Stimulated activated CD4-positive, alpha-beta T cell treated with anti-CD3 and anti-CD28 coated beads, TNF-alpha, amount 100 ng/mL, for 24 hours (primary cell): ENCODE measurements at places on chromosomes 13 and 19.

DNA sequence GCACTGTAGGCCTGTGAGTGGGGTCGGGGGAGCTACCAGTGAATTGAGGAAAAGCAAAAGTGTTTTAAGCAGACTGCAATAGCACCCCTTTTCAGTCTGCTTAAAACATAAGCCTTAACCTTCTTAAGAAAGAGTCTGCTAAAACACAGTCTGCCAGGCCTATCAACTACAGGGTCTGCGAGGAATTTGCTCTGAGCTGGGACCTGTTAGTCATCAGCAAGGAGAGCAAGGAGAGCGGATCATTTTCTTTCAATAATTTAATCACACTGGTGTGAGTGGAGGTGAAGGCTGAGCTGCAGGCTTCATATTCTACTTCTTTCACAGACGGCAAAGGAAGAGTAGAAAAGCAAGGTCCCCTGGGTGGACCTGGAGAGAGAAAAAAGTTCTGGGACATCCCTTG, 342.7 kb downstream of the ENOX1 start:
- DNase-seq: no peak

DNA sequence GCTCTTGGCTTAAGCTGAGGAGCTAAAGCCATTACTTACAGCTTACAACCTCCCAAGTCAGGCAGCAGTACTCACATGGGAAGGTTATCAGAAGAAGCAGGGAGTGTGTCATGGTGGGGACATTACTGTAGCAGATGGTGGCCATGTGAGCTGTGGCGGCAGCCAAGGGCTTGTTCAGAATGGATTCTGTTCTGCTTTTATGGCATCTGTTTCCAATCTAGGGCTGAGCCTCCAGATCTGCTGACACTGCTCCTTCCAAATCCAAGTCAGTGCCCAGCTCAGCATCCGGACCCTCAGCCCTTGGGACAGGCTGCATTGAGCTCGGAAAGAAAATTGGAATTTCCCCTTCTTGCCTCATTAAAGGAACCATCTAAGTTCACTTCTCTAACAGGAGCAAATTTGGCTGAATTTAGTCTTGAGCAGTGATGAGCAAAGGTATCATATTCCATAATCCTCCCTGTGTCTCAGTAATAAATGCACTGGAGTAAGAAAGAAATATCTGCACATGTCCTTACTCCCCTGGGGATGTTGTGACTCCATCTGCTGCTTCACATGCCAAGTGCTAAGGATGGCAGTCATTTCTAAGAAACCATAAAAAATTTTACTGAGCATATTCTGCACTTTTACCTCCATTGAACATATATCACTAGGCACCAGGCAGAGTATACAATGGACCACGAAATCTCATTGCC, 73.9 kb downstream of the KCTD12 start:
- no peak for DNase-seq

GRCh38 chr13:110017379-110017778, 231.0 kb upstream of the IRS2 start:
- no peak for DNase-seq

DNA sequence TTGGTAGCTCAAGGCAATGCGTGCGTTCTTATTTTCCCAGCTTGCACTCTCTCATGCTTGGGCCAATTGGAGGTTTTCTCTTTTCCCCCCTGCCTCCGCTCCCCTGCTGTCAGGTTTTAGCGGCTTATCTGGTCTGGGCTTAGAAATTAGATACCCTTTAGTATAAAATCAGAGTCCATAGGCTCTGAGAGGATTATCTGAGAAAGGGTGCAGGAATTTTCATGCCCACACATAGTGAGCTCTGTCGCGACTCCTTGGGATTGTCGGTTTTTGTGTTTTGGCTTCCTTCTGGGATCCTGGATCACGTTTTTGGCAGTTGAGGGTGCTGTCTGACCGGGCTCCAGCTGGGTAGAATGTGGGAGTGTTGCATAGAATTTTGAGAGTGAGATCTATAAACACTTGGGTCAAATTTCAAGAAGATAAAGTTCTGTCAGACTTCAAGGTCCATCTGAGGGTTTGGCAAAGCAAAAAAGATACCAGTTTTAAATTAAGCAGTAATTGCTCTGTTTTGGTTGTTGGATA, 12.4 kb downstream of the CHAF1A start:
- DNase-seq: no peak

- DNase-seq: no peak
These were observed 115.4 kb downstream of the ITGBL1 start for GRCh38 chr13:101567841-101568240.

DNA sequence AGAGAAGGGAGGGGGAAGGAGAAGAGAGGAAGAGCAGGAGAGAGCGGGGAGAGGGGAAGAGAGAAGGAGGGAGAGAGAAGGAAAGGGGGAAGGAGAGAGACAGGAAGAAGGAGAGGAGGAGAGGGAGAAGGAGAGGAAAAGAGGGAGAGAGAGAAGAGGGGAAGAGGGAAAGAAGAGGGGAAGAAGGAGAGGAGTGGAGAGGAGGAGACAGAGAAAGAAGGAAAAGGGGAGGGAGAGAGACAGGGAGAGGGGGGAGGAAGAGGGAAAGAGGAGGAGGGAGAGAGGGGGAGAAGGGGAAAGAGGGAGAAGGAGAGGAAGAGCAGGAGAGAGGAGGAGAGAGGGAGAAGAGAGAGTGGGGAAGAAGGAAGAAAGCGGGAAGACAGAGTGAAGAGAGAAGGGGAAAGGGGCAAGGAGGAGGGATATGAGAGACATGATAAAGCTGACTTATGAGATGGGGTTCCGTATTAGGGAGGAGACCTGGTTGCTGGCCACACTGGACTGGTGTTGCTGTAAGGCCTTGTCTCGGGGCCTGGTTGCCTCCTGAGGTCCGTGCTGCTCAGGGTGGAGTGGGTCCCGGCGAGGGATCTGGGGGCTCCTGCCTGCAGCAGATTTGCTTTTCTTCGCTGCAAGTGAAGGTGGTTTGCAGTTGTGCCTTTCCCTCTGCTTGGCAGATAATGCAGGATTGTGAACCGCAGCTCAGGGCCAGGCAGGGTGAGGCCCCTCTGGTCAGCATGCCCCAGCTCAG, 139.5 kb downstream of the TEX29 start:
- DNase-seq: no peak

DNA sequence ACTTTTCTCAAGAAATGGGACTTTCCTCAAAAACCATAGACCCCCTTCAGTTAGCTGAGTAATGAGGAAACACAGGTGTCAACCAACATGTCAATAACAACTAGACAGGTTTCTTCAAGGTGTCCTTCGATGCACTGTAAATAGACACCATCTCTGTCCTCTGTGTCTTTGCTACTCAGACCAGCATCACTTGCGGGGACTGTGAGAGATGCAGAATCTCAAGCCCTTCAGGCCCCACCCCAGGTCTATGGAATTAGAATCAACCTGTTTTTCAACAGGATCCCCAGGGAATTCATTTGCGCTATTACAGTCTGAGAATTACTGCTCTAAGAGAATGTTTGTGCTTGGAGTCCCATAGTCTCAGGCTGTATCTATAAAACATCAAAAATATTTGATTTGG, 469.9 kb downstream of the COG6 start:
- no peak for DNase-seq

DNA sequence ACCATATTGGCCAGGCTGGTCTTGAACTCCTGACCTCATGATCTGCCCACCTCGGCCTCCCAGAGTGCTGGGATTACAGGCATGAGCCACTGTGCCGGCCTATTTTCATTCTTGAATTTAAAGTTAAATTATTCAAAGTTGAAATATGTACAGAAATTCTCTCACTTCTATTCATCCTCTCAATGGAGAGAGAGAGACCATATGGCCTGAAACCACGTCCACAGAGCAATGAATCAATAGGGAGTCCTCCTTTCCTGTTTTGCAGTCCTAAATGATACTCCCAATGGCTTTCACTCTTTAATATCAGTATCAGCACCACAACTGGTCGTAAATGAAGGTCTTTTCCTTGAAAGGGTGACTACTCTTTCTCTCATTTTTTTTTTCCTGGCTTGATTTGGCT, 30.5 kb upstream of the KCTD4 start:
- DNase-seq: no peak

- no peak for DNase-seq
These were observed 88.2 kb upstream of the GPR183 start for GRCh38 chr13:99395436-99395835.

- peak; percentile 33 for DNase-seq
These were observed at the start of gene NFIX for GRCh38 chr19:12994701-12995595. Gene NFIX (plus strand): TSS chr19:12995475. CDS start chr19:12995838, 363 bp downstream.

DNA sequence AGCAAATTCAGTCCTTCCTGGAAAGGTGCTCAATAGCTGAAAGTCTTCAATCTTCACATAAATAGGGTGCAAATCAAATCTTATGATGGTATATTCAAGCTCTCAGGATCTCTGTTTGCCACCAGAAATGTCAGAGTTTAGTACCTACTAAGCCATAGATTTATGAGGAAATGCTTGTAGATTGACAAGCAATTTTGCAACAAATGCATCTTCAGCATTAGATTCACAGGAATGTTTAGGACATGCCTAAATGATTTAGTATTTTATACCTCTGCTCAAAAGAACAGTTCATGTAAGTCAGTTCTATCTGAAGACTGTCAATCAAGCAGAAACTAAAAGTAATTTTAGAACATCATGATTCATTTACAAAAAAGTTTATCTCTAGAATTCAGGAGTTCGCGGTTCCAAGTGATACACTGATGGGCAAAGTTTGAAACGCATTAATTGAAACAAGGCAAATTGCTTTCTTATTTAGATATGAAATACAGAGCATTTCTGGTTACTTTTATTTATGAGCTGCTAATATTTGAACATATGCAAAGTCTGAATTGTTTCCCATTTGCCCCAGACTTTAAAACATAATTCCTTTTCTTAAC, 65.7 kb downstream of the DACH1 start:
- DNase-seq: no peak

DNA sequence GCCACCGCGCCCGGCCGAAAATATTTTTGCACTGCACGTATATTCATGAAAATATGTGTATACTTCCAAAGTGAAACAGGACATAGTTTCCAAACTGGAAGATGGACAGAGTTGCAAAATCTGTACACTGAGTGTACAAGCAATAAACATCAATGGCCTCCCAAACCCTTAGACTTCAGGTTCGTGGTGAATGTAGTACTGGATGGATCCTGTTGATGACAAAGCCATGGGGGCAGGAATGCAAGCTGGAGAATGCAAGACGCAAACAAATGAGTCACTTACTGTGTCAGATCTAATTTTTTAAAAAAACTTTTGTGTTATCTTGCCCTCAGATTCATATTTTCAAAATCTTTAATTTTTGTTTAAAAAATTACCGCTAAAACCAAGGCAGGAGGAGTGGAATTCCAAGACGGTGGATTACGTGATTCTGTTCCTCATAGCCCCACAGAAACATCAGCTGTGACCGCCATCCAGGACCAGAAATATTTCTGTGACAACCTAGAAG, 12.7 kb upstream of the LILRA2 start:
- DNase-seq: no peak

- no peak for DNase-seq
These were observed 45.4 kb upstream of the POMP start for GRCh38 chr13:28613562-28613961.

GRCh38 chr19:53877361-53877766, 4.6 kb upstream of the PRKCG start:
- DNase-seq: no peak

- no peak for DNase-seq
These were observed 32.4 kb downstream of the ZSWIM4 start for GRCh38 chr19:13827656-13828055.

GRCh38 chr19:30555075-30555790, 183.0 kb downstream of the ZNF536 start:
- DNase-seq: no peak

GRCh38 chr19:29631450-29631849, 25.4 kb downstream of the POP4 start:
- no peak for DNase-seq

DNA sequence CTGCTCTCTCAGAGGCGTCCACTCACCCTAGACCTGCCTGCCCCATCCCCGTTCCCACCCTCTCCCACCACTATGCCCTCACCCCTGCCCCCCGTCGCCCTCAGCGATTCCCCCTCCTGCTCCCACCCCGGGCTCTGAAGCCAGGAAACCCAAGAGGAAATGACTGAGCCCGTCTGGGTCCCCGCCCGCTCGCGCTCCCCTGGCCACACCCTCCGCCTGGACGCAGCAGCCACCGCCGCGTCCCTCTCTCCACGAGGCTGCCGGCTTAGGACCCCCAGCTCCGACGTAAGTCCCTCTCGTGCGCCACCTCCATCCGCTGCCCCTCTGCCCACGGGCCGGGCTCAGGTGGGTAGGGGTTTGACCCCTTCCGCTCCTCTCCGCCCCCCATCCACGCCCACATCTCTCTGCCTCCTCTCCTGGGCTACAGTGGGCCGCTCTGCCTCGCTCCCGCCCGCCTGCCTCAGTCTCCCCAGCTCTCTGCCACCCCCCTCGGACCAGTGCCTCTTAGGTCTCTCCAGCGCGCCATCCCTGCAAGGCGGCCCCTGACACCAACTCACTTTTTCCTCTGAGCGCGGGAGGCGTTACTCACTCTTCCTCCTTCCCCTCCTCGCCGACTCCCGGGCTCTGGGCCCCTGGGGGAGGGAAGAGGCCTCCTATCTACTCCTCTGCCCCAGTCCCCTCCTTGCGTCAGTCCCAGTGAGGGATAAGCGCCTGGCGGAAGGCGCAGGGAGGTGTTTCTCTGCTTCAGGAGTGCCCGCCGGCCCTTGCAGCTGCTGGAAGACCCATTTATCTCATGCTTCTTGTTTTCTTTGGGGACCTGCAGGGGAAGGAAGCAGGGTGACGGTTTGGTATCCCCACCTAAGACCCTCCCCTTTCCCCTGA, at the start of gene FXYD5:
Gene FXYD5, plus strand, starts transcription at position 211 of the 882 bp plus-strand sequence. CDS start 816 bp downstream, outside the sequence.
- peak; percentile 88 for DNase-seq

DNA sequence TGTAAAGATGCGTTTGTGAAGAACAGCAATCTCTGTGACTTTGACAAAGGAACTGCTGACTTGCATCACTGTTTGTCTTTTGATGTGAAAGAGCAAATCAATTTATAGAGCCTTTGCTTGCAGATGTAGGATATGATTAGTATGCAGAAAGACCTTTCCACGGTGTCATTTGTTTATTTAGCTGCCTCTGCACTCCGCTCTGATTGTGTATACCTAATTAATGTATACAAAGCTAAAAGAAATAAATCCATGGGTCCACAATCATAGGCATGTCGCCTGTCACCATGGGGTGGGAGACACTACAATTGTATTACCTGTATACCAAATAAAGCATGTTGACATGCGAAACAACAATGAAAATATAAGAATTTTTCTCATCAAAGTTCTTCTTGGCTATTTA, 410.7 kb downstream of the MZT1 start:
- no peak for DNase-seq

DNA sequence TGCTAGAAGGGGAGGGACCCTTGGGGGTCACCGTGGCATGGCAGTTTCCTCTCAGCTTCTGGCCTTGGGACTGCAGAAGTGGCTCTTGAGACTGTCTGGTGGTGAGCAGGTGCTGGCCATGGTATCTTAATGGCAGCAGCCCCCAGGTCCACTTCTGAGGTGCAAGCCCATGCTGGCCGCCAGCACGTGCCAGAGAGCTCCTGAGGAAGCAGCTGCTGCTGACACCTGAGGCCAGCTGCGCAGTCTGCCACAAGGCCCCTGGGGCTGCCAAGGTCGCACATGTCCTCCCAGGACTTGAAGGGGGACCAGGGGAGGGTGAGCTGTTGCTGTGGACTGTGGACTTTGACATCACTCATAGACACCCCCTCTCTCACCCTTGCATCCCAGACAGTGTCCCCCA, 48.0 kb downstream of the NFIX start:
- DNase-seq: no peak

- no peak for DNase-seq
These were observed 270.1 kb downstream of the SLITRK5 start for GRCh38 chr13:87941226-87941625.

GRCh38 chr13:79786176-79786575, 305.2 kb downstream of the NDFIP2 start:
- DNase-seq: no peak

GRCh38 chr13:24153979-24154701, 6.4 kb upstream of the SPATA13 start:
- no peak for DNase-seq
